ENCODE measurements at places on chromosomes 4 and X. TPM values are rescaled to one million over a fixed set of nuclear protein-coding genes. Genes with fewer than 3 reads are reported as not detected.
A peak's percentile ranks its signal among the peaks of the same experiment; 100 is the strongest.

- H3K4me3 ChIP-seq: no peak overlapping the region
- H3K36me3 ChIP-seq: no peaks in the 10 kb centered on the region
- DNase-seq: no peak
- no peak overlapping the region for H3K27ac ChIP-seq
- H3K27me3 ChIP-seq: no peaks in the 10 kb centered on the region
Measured at GRCh38 chr4:159284733-159285132, 181.9 kb downstream of the RAPGEF2 start.

BMPR1B gene
- 7.1 TPM for total RNA-seq

AMTN gene
- total RNA-seq: not detected

GRCh38 chr4:79865201-79865597, 207.8 kb downstream of the ANTXR2 start:
- no peak overlapping the region for H3K4me3 ChIP-seq
- no peaks in the 10 kb centered on the region for H3K36me3 ChIP-seq
- peak; percentile 26 for DNase-seq
- no peaks in the 10 kb centered on the region for H3K4me1 ChIP-seq
- H3K27me3 ChIP-seq: no peaks in the 10 kb centered on the region

DNA sequence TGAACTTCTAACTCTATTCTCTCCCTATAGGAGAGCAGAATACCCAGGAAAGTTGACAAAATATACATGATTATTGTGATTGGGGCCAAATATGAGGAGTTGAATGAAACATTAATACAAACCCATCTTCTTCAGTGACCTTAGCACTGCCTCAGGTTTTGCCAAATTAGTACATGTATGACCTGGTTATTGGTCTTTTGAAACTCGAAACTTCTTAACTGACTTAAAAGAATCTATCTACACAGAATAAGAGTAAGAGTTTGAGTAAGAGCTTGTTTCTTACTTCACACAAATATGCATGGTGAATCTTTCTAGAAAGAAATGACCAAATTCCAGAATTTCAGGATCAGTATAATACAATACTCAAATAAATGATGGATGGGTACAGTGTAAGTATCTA, 213.0 kb upstream of the GK2 start:
- H3K4me3 ChIP-seq: no peak overlapping the region
- H3K27ac ChIP-seq: no peak overlapping the region
- no peak for DNase-seq
- H3K36me3 ChIP-seq: no peaks in the 10 kb centered on the region
- H3K4me1 ChIP-seq: 0 out of 2 replicates have a peak, but pooled peaks cover 3% of the 10 kb centered on the region

Measured in PC-3 (cell line).